ENCODE measurements at places on chromosomes 1 and 21.

GRCh38 chr1:48940354-48940753 is 163.7 kb upstream of the BEND5 start:
- DNase-seq, result no peak

- no peak for DNase-seq
Observed at GRCh38 chr21:41402231-41402630, 23.8 kb upstream of the MX1 start.

GRCh38 chr1:86155051-86155806 is 1.3 kb downstream of the COL24A1 start:
- DNase-seq, result peak; percentile 67

DNA sequence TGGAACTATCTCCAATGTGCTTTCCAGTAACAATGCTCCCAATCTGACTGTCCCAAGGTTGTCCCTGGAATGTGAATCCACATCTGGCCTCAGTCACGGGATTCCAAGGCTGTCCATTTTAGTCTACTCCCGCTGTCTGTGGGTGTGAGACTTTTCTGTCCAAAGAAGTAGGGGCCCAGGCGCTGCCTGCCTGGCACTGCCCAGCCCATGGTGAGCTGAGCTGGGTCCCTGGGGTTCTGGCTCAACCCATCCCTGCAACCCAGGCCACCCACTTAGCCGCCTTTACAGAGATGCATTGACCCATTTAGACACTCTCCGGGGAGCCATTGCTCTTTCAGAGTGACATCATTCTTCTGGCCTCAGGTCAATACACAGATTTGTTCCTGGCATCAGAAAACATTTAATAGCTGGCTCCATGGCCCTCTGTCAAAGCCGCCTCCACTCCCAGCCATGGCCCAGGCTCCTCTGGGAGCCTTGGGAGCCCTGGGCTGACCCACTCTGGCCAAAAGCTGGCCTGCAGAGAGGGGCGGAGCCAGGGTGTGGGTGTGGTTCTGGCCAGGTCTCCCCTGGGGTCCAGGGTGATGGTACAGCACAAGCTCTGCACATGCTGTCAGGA is 47.2 kb upstream of the PAX7 start:
- no peak for DNase-seq

- DNase-seq, result no peak
Observed at GRCh38 chr1:51919684-51920083, 41.2 kb upstream of the NRDC start.

DNA sequence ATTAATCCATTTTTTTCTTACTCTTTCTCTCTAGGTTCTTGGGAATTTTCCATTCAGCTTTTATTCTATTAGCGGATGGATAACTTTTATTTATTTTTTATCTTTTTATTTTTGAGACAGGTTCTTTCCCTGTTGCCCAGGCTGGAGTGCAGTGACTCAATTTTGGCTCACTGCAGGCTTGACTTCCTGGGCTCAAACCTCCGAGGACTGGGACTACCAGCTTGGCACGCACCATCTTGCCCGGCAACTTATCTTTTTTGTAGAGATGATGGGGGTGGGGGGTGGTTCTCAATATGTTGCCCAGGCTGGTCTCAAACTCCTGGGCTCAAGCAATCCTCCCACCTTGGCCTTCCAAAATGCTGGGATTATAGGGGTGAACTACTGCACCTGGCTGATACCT is 36.1 kb upstream of the CHIT1 start:
- no peak for DNase-seq

- DNase-seq, result peak; percentile 12
Observed at GRCh38 chr1:196660852-196661251, 9.0 kb downstream of the CFH start.

GRCh38 chr1:54489627-54490250 is 58.3 kb upstream of the ACOT11 start:
- peak; percentile 39 for DNase-seq

DNA sequence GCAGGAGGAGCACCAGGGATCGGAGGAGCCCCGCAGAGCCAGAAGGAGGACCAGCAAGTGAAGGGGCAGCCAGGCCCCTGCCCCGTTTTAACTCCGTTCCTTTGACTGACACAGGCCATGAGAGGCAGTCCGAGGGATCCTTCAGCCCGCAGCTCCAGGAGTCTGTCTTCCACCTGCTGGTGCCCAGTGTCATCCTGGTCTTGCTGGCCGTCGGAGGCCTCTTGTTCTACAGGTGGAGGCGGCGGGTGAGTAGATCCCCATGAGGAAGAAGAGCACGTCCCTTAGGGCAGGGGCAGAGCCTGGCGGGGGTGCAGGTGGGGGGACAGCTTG is 13.3 kb downstream of the CSF1 start:
- no peak for DNase-seq

DNA sequence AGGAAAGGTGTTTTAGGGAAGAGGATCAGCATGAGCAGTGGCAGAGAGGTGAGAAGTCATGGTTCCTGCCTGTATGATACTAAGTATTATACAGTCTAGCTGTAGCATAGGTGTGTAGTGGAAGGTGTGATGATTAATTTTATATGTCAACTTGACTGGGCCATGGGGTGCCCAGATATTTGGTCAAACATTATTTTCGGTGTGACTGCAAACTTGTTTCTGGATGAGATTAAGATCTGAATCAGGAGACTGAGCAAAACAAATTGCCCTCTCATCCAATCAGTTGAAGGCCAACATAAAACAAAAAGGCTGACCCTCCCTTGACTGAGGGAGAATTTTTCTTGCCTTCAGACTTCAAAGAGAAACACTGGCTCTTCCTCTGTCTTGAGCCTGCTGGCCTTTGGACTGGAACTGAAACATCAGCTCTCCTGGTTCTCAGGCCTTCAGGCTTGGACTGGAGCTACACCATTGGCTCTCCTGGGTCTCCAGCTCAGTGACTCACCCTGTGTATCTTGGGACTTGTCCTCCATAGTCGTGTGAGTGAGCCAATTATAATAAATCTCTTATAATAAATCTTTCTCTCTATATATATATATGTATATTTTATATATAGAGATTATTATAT is 6.8 kb upstream of the CDC42 start:
- no peak for DNase-seq

- no peak for DNase-seq
Observed at GRCh38 chr1:11397151-11397901, 81.6 kb upstream of the DISP3 start.

DNA sequence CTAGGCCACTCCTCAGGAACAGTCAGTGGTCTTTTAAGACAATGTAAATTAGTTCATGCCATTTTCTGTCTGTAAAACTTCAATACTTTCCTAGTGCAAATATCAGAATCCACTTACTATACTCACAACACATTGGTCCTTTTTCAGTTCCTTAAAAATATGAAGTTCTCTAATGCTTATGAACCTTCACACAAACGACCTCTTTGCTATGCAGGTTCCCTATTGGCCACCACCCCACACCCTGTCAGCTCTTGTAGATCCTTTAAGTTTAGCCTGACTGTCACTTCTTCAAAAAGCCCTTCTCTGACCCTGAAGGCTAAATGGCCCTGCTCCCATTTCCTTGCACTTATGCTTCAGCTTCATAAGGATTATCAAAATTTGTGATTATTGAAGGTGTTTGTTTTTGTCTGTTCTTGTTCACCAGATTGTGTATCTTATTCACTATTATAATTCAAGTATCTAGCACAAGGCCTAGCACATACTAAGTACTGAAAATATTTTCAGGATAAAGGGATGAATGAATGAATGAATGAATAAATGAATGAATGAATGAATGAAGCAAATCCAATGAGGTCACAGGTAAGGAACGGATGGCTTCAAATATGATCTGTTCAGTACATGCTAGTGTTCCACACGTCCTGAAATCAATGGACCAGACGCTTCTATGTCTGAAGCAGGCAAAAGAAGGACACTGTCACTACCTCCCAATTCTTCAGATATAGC is 373.9 kb downstream of the VAV3 start:
- no peak for DNase-seq

DNA sequence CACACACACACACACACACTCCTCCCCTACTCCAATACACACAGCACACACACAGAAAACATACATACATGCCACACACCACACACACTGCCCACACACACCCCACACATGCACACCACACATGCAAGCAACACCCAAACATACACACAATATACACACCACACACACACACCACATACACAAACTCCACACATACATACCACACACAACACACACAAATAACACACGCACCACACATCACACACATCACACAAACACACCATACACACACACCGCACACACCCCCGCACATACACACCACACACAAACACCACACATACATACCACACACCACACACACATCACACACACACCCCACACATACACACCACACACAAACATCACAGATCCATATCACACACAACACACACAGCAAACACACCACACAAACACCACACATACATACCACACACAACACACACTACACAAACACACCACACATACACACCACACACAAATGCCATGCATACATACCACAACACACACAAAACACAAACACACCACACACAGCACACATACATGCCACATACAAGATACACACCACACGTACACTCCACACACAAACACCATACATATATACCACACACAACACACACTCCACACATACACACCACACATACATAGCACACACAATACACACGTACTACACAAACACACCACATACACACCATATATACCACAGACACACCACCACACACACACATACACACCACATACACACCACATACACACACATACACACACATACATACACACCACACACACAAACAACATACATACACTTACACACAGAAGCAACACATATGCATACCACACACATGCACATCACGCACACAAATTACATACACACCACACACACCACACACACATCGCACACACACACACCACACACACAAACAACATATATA is 932 bp upstream of the RAB7B start:
- no peak for DNase-seq

GRCh38 chr1:216216305-216216704 is 206.9 kb downstream of the USH2A start:
- no peak for DNase-seq

DNA sequence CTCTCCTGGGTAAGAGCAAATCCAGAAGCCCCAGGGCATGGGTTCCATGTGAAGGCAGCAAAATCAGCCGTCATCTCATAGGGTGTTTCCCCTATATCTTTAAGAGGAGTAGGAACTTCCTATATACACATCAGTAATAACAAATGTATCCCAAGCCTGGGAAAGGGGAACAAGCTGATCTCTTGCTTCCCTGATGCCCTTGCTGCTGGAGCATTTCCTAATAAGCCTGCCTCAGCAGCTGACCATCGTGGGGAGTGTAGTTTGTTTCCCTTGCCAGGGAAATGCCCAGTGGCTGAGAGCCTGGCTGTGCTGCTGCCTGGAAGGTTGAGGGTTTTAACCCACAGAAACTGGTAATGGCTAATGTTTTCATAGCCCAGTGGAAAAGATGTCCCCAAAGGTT is 177.0 kb downstream of the NPHP4 start:
- DNase-seq, result no peak

GRCh38 chr1:39332828-39333227 is 128.3 kb downstream of the MACF1 start:
- DNase-seq, result no peak

DNA sequence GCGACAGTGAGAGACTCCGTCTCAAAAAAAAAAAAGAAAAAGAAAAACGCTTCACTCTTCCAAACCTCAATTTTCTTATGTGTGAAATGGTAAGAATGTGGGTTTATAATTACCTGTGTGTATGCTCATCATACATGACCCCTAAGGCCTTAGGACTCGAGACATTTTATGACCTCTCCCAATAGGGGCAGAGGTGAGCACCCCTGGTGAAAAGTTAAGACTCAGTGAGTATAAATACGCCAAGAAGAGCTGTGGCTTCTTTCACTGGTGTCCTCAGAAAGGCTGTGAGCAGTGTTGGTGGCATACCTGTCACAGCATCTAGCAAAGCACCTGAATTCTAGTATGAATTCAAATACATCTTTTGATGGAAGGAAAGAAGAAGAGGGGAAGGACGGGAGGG is 7.8 kb upstream of the FCMR start:
- no peak for DNase-seq

GRCh38 chr1:27258598-27258997 is 24.2 kb downstream of the WDTC1 start:
- DNase-seq, result no peak

GRCh38 chr1:218164930-218165700 is 120.0 kb upstream of the RRP15 start:
- no peak for DNase-seq

DNA sequence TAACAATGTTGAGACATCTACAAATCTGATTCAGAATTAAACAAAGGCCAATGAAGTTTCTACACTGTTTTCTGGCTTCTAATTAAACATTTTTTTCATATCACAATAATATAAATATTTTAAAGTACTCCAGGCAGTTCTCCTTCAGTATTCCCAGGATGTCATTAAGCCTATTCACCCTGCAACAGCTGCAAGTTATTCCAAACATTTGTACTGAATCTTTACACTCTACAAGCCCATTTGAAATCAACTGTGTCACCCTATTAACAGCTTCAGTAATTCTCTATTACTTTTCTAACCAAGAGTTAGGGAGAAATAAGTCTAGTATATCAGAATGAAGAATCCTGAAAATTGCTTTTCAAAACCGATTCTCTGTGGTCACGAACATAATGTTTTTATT is 124.6 kb downstream of the OLFML2B start:
- no peak for DNase-seq

DNA sequence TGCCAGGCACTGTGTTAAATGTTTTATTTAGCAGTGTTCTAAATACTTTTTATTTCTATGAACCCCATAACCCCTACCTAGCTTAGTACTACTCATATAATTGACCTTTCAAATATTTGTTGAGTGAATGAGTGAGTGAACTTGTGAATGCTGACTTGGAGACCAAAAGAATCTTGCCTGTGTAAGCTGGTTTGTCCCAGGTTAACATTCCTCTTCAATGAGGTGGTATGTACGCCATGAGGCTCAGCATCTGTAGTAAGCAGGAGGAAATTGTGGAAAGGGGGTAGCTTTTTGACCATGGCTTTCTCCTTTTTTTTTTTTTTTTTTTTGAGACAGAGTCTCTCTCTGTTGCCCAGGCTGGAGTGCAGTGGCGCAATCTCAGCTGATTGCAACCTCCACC is 14.6 kb downstream of the MED18 start:
- DNase-seq, result no peak

DNA sequence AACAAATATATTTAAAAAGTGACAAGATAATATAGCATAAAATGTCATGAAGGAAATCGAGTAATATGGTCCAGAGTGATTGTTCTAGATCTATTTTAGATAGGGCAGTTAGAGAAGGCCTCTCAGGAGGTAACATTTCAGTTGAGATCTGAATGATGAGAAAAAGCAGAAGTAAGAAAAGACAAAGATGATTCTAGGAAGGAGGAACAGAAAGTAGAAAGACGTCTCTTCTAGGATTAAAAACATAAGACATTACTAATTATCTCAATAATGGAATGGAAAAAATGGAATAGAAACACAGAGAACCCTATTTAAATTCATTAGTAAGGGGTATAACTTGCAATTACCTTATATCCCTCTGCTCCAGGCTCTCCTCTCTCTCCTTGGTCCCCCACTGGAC is 130.0 kb upstream of the ZNHIT6 start:
- no peak for DNase-seq

GRCh38 chr1:176073524-176074157 is 133.4 kb downstream of the COP1 start:
- DNase-seq, result peak; percentile 20

Measured in right kidney (tissue), 9 donors.